Kidney capillary endothelial cell (primary cell): ENCODE measurements at places on chromosomes 2 and 18.

DNA sequence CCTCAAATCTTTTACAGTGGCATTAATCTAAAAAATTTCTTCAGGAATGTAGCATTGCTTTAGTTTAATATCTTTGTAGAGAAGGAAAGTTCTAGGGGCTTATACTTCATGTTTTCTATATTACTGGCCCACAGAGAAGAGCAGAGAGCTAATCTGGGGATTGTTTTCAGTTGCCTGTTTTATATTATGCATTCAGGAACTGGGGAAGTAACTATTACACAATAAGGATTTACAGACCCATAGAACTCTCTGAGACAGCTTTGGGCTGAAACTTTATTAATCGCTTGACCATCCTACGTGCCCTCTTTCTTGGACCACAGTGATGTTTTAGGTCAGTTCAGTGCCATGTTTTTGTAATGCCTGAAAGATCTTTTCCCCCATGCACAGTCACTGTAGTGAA lies 29.9 kb downstream of the BIRC6 start:
- DNase-seq = no peak

- DNase-seq = no peak
Observed at GRCh38 chr2:17894556-17894955, 16.1 kb downstream of the KCNS3 start.

DNA sequence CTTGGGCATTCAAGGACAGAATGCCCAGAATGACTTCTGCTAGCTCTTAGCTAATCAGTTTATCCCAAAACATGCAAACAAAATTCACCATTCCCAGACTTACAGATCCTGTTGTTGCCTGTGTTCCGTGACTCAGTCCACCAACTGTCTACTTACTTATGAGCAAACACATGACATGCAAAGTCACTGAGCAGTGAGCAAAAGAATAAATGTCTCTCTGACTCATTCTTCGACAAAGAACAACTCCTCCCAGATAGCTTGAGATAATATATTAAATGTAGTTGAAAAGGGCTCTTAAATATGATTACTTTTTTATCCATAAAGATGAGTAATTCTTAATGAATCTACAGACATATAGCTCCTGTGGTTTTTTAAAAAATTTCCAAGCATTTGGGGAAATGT lies 9.0 kb upstream of the CREG2 start:
- DNase-seq = peak; percentile 96

- no peak for DNase-seq
Observed at GRCh38 chr18:785242-785641, 26.8 kb downstream of the YES1 start.

DNA sequence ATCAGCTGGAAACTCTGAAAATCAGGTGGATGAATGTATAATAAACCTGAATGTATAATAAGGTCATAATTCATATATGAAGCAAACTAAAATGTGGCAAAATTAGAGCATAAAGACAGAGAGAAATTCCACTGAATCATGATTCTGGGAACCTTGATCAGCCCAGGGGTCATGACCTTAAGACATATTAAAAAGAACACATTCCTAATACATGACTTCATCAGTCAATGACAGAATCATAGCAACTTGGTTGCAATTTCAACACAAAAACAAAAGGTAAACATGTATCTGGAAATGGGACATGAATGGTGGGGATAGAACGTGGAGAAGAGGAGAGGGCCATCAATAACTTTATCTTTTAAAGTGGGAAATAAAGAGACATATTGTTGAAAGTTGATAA lies 17.6 kb downstream of the AFF3 start:
- DNase-seq = no peak

- no peak for DNase-seq
Observed at GRCh38 chr2:83068714-83069113, 1390.4 kb downstream of the SUCLG1 start.

DNA sequence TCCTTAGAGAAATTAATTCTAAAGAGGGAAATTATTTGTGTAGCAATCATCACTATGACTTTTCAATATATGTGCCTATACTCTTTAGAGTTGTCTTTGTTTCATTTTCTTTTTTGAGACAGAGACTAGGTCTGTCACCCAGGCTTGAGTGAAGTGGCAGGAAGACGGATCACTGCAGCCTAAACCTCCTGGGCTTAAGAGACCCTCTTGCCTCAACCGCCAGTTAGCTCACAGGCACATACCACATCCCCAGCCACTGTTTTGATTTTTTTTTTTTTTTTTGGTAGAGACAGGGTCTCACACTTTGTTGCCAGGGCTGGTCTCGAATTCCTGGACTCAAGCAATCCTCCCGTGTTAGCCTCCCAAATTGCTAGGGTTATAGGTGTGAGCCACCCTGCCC lies 12.4 kb downstream of the YWHAQ start:
- DNase-seq = no peak
